Adrenal gland (tissue), 19 donors: ENCODE measurements at places on chromosomes 6 and 20. TPM values are rescaled to one million over a fixed set of nuclear protein-coding genes. Genes with fewer than 3 reads are reported as not detected.
A peak's percentile ranks its signal among the peaks of the same experiment; 100 is the strongest.

DNA sequence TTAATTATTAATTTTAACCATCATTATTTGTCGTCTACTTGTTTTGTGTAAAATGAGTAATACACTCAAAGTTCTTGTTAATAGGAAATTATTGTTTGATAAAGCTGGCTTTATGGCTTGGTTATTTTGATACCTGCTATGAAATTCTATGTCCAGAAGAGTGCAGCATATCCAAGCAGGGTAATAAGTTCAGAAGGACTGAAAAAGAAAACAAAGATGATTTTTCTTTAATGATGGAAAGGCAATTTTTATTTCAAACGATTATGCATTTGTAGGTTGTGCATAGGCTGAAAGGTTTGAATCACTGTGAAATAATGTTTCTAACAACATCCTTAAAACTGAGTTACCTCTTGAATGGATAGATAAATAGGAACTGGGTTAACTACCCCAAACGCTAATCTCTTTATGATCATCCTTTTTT is 1.4 kb upstream of the MAN1A1 start:
- DNase-seq = no peak

- no peak for DNase-seq
Observed at GRCh38 chr6:55955684-55956083, 80.3 kb upstream of the BMP5 start.

DNA sequence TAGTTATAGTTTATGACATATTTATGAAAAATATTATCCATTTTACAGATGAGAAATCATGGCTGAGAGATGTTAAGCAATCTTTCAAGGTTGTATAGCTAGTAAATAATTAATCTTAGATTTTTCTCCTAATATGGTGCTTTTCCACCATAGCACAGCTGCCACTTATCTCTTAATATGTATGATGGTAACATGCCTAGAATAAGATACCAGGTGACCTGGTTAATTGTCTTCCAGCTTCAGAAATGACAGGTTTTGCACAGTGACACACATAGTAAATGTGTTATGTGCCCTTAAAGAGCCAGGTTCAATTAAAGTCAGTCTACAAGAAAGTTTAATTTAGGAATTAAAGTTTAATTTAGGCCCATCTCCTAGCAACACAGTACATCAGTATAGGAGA is 14.8 kb downstream of the TUBB2A start:
- no peak for DNase-seq

GRCh38 chr20:309841-310644 is 12.7 kb downstream of the ZCCHC3 start:
- peak; percentile 100 for DNase-seq

DNA sequence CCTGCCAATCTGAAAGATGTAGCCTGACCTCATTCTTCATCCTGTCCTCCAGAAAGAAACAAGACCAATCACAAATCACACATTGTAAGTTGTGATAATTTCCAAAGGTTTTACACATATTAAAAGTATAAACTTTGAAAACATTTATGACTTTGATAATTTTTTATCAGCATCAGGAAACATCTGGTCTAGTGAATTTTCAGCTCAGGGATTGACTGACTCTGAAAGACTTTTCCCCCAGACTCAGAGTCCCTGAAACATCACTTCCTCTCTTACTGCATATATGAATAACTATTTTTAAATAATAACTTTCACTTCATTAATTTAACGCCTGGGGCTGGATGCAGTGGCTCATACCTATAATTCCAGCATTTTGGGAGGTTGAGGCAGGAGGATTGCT is 48.5 kb upstream of the SSTR4 start:
- no peak for DNase-seq

GRCh38 chr20:6707321-6707831 is 60.1 kb upstream of the BMP2 start:
- DNase-seq = no peak

DNA sequence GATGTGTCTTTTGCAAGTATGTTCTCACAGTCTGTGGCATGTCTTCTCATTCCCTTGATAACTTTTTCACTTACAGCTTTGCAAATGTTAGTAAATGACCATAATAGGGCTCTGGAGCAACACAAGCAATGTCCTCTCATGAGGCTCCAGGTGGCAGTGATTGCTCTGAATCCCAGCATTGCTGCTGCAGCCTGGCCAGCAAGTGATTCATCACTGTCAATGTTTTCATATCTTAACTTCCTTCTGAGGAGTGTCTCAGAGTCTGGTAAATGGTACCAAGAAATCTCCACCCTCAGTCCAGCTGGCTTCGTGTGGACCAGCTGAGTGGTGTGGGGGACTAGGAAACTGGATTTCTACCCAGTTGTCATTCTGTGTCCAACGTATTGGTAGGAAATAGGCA is 139.6 kb downstream of the MYLK4 start:
- no peak for DNase-seq

DNA sequence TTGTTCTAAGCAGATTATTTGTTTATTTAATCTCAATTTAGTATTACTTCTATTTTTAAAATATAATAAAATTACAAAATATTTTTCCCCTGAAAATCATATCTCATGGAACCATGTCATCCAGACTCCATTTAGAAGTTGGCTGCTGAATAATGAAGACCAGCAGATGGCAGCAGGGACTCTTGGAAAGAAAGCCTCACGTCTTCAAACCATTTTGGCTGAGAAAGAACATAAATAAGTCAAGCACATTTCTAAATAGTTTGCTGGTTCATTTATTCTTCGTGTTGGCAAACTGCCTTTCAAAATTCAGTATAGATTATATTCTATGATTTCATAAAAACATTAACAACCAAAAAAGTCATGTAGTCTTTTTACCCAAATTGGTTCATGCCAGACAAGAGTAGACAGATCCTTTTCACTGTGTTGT is 71.7 kb downstream of the RCAN2 start:
- peak; percentile 61 for DNase-seq

DNA sequence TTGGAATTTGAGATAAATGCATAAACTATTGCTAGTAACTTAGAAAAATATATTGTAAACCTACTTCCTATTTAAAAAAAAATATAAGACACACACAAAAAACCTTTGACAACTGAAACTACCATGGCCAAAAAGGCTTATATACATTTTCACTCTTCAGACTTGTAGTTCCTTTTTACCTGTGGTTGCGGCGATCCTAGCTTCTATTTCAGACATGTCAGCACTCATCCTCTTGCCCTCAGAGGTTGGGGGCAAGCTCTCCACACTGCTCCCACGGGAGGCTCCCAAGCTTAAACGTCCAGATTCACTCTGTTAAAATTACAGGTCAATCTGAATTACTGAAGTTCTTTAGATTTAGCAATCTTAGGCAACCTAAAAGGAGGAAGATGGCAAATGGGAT is 39.8 kb downstream of the MAP3K7 start:
- no peak for DNase-seq

DNA sequence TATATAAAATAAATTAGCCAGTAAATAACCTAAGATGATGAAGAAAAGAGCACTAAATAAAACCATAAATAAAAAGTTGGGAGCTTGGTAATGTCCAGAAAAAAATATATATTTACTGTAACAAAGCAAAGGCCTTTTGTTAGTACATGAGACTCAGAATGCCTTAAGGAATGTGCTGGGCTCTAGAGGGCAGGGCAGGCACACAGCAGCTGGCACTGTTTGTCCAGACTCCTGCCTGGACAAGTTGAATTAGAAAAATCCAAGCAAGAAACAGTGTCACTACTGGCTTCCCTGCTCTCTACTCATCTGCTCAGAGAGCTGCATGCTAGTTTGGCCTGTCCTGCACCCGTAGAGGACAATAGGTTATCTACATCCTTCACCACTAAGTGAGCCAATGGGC is 8.8 kb downstream of the DEFB129 start:
- peak; percentile 26 for DNase-seq

GRCh38 chr20:51811042-51811355 is 8.7 kb upstream of the SALL4 start:
- no peak for DNase-seq

DNA sequence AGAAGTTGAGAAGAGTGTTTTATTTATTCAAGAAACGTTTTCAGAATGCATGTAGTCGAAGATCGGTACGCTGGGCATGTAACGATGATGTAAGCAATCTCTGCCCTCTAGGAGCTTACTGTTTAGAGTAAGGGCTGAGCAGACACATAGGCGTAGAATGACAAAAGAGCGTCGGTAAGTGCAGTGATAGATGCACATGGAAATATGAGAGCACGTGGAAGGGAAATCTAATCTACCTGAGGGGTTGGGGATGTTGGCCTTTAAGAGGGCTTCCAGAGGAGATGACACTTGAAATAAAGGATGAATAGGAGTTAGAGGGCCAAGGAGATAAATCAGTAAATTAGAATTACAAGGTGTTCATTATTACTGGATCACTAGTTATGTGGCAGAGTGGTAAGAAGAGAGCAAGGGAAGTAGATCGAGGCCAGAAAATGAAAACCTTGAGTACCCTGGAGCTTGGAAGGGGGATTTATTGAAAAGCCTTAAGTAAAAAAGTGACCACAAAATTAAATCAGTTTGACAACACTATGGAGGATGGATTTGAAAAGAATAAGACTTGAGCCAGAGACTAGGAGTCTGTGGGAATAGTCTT is 782 bp downstream of the TRMT11 start:
- DNase-seq = no peak

DNA sequence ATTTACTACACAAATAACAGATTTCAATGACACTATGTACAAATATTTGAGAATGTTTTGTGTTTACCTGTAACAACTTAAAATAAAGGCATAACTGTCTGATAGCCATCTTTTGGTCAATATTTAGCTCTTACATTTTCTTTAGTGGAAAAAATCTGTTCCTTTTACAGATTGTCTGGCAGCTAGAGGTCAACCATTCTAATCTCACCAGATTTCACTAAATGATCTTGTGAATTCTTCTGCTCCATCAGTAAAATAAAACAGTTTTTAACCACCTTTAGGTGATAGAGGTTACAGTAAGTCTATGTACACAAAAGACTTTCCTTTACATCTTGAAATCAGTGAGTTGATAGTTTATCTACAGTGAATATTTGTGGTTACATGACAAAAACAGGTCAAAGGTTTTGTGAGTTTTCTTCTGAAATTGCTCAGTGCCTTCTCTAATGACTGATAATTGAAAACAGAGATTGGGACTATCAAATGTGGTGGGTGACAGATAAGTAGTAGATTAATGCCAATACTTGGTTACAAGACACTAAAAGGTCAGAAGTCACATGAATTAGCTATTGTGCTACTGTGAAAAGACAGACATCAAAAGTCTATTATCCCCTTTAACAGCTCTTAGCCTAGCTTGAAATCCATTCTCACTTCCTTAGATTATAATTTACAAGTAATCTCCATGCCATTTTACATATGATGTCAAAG is 47.4 kb downstream of the BMP5 start:
- no peak for DNase-seq

GRCh38 chr6:157980288-157981131 is 1.2 kb upstream of the SYNJ2 start:
- DNase-seq = peak; percentile 24

DNA sequence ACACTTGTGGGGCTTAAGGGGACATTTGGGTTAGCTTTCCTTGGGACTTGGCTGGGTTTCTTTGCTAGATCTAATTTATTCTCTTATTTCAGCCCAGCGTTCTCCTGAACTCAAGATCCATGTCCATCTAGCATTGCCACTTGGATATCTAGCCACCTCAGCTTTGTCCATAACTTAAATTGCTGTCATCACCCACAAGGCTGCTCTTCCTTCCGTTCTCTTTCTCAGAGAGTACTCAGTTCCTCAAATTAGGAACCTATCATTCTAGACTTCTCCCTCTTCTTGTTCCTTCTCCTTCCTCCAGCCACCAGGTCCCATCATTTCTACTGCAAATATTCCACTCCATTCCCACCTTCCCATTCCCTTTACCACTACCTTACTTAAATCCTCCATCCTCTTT is 4.3 kb downstream of the SMIM26 start:
- no peak for DNase-seq

DNA sequence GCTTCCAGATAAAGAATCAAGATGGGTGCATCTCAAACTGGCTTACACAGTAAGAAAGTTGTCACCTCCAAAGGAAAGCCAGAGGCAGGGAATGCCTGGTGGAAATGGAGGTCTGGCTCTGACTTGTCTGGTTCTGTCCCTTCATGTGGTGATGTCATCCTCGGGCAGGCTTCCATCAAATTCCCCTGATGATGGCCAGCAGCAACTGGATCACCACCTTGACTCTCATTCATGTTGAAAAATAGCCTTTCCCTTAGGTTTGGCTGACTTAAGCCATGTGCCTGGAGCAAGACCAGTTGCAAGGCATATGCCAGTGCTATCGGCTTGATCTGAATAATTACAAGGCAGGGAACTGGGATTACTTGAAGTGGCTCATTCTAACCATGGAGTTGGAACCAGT is 28.8 kb downstream of the IMPG1 start:
- DNase-seq = no peak

GRCh38 chr6:1798303-1798964 is 188.7 kb downstream of the FOXC1 start:
- DNase-seq = no peak

DNA sequence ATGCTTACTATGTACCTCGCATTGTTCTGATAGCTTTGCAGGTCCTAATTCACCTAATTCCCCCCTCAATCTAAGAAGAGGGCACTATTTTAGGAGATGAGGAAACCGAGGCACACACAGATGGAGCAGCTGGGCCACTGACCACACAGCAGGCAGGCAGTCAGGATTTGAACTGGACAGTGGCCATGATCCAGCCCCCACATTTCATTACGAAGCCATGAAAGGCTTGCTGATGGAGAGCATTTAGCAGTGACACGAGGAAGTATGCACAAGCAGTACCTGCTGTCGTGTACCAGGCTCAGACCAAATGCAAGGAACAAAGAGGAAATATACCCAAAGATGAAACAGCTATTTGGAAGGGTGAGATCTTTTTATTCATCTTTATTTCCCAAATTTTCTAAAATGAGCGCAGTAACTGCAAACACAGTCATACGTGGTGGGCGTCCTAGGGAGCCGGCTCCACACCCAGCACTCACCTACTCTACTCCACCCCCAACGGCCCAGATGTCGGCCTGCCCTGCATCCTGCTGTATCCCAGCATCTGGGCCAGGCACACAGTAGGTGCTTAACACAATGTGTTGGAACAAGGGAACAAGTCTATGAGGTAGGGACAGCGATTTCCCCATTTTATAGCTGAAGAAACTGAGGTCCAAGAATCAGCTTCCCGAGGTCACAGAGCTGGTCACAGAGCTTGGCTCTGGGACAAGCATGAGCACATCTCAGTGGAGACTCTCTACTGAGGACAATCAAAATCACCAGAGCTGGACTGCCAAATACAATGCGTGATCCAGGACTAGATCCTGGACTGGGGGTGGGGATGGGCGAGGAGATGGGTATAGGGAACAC is 15.0 kb downstream of the PREX1 start:
- no peak for DNase-seq

TTBK1 gene
- polyA plus RNA-seq = 0.81 TPM

RBPJL gene
- polyA plus RNA-seq = not detected

FKBP1C gene
- 0.47 TPM for polyA plus RNA-seq

GRM4 gene
- not detected for polyA plus RNA-seq

NINL gene
- polyA plus RNA-seq = 20.3 TPM

LINC00237 gene
- polyA plus RNA-seq = not detected

ADTRP gene
- 0.35 TPM for polyA plus RNA-seq

NEDD9 gene
- polyA plus RNA-seq = 14.7 TPM

CAGE1 gene
- not detected for polyA plus RNA-seq

TP53INP2 gene
- polyA plus RNA-seq = 18.6 TPM

ATP6V1G2 gene
- 5.6 TPM for polyA plus RNA-seq

C6orf58 gene
- not detected for polyA plus RNA-seq

NKX2-2 gene
- not detected for polyA plus RNA-seq
